ENCODE measurements at places on chromosomes 6 and 20.

GRCh38 chr6:28137505-28137981 lies 4.1 kb upstream of the ZKSCAN8 start:
- DNase-seq, result no peak

GRCh38 chr6:143112837-143113236 lies 52.1 kb downstream of the AIG1 start:
- DNase-seq, result no peak

DNA sequence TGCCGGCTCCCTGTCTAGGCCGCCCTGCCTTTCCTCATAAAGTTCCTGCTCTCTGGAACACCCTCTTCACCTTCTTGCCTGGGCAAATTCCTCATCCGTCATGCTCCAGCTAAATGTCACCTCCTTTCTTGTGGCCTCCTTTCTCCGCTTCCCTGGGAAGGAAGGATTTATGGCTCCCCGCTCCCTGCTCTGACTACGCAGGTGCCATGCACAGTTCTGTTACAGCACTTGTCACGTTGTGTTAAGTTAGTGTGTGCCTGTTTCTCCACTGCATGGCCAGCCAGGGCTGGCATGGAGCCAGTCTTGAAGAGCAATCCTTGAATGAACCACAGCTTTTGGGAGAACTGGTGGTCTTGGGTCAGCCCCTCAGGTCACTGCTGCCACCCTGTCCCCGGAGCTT lies 61.7 kb downstream of the CD40 start:
- no peak for DNase-seq

DNA sequence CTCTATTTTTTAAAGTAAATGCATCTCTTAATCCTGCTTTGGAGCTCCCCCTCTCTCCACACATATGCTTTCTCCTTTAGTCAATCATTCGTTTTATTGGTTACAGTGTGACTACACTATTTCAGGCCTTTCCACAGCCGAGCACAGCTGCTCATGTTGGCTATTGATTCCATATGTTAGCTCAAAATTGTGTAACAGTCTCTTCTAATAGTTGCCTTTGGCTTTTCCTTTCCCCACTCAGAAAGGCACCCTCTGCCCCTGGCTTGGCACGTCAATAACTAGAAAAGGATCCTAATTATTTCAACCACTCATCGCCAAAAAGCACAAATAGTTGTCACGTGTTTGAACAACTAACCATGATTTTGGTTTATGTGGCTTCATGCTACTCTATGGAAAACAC lies 410.3 kb upstream of the SLC35B3 start:
- DNase-seq, result no peak

DNA sequence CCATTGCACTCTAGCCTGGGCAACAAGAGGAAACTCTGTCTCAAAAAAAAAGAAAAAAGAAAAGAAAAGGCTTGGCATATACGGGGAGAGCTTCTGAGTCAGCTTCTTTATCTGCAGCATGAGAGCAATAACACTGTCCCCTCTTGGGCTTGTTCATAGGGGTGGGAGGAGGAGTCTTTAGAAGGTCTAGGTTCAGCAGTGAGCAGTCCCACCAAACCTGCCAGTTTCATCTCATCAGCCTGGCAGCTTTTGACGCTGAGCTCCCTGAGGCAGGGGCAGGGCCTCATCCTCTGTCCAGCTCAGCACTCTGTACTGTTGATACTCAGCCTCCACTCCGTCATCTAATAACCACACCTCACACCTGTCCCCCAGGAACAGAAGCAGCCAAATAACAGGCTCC lies 5.6 kb upstream of the C6orf132 start:
- DNase-seq, result no peak

- DNase-seq, result no peak
Measured at GRCh38 chr6:121652726-121653623, 217.5 kb downstream of the GJA1 start.

DNA sequence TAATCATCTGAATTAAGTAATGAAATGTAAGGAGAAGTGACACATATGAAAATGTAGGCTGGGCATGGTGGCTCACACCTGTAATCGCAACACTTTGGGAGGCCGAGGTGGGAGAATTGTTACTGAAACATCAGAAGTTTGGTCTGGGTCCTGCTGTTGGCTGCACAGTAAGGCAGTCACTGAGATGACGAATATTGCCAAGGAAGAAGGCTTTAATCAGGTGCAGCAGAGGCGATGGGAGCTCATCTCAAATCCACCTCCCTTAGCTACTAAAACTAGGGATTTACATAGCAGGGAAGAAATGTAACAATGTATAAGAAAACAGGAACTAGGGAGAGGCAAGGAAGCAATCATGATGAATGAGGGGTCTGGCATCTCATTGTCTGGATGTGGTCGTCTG lies 50.1 kb downstream of the RBM24 start:
- no peak for DNase-seq

- no peak for DNase-seq
Measured at GRCh38 chr20:15905661-15906060, 667.6 kb downstream of the KIF16B start.

DNA sequence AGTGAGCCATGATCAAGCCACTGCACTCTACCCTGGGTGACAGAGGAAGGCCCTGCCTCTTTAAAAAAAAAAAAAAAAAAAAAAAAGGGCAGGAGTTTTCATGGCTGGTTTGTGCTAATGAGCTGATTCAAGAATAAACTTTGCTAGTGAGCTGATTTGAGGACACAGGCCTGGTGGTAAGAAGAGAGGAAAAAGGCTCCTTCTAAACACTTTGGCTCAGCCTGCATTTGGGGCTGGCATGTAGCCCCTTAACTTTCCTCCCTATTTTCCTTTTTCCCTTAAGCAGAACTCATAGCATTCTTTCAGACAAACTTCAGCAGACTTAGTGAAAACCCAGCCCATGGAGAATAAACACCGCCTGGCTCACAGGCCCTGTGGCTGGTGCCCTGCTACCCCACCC lies 432.7 kb downstream of the PTPRT start:
- DNase-seq, result no peak

DNA sequence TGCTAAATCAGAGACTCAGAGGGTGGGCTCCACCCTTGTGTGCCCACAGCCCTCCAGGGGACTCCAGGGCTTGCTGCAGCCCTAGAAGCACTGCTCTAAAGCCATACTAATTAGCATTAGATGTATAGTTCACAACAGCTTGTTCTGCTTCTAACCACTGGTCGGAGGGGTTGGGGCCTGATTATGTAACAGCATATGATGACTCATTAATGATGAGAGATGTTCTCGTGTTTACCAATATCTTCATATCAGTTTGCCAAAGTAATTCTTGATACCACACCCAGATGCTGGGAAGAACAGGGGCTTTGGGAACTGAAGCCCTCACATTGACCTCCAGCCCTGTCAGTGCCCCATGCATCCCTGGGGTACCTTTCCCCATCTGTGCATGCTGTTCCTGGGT lies 104.1 kb upstream of the FOXA2 start:
- DNase-seq, result no peak

DNA sequence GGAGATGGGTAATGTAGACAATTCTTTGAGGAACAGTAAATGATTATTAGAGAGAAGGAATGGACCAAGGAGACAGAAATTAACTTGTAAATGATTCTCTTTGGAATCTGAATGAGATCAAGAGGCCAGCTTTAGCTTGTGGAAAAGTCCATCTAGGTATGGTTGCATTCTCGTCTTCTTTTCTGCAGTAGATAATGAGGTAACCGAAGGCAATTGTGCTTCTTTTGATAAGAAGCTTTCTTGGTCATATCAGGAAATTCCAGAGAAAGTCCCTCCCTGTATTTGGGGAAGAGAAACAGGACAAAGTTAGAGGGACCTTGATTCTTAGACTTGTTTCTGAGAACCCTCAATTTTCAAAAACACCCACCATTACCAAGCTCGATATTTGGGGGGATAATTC lies 109.1 kb upstream of the PRSS16 start:
- DNase-seq, result no peak

DNA sequence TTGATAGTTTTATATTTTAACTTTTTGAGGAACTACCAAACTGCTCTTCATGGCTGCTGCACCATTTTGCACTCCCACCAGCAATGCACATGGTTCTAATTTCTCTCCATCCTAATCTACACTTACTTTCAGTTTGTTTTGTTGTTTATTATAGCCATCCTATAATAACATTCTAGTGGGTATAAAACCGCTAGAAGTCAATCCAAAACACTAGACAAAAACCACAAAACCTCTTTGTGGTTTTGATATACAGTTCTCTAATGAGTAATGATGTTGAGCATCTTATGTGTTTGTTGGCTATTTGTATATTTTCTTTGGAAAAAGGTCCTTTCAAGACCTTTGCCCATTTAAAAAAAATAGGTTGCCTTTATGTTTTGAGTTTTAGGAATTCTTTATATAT lies 5.6 kb downstream of the RPP21 start:
- no peak for DNase-seq

Measured in T-cell (primary cell).